ENCODE measurements at places on chromosomes 16 and 17.

GRCh38 chr16:15803618-15804017, 53.2 kb downstream of the MYH11 start:
- no peak for DNase-seq

DNA sequence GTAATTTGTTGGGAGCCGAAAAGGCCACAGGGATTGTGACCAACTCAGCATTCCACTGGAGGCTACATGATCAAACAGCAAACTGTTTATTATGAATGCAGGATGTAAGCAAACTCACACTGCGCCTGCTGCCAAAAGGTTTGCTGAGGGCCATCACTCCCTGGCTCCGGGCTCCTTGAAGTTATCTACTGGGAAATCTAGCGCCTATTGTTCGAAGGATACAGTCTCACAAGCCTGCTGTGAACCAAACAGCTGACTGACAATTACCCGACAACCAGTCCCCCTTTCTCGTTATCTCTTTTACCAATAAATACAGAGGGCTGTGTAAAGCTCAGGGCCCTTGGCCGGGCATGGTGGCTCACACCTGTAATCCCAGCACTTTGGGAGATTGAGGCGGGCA, 52.5 kb downstream of the BCL7C start:
- DNase-seq, result no peak

- DNase-seq, result no peak
Observed at GRCh38 chr16:30355144-30355953, at the start of gene CD2BP2. TSS of gene CD2BP2 (minus strand) at chr16:30355308. CDS start at chr16:30354681, 627 bp downstream.

DNA sequence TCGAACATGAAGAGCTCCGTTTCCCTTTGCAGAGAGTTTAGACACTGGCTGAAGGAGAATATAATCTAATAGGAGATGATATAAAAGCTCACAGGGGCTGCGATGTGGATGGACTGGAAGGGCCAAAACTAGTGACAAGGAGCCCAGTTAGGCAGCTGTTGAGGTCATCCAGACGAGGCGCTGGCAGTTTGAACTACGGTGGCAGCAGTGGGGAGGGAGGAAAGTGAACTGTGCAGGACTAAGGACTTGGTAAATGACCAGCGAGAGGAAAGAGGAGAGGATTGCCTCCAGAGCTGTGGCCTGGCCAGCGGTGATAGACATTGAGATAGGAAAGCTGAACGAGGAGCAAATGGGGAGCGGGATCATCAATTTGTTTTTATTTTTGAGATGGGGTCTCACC, 14.6 kb upstream of the YWHAE start:
- no peak for DNase-seq

DNA sequence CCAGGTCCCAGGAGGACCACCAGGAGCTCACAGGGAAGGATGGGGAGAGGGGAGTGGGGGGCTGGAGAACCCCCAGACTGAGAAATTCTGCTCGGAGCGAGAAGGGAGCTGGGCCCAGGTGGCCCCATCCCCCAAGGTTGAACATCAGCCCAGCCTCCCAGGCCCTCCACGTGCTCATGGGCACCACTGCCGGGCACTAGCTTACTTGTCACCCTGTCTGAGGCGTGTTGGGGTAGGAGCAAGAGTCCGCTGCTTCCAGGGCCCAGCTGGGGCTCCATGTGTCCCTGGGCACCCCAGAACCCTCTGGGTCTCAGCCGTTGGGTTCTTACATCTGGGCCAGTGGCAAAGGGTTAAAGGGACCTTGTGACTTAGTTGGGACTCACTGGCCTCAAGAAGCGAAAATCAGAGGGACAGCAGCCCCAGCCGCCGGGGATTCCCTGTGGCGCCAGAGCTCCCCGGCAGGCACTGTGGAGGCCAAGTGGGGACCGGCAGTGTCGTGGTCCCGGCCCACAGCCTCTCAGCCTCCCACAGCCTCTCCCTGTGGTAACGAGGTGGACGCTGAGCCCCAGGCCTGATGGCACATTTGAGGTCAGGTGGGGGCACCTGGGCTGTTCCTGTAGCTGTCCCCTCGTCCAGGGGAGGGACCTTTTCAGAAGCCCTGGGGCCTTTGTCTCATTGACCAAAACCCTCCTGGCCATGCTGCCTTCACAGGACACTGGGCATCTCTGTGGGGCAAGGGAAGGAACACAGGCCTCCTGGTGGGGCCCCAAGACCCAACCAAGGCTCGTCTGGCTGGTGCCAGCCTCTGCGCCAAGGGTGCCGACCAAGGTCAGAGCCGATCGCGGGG, 33.7 kb upstream of the CDH15 start:
- DNase-seq, result no peak

- no peak for DNase-seq
Observed at GRCh38 chr17:7781429-7781828, 52.6 kb upstream of the KDM6B start.

GRCh38 chr17:5825717-5826330, 241.5 kb upstream of the NLRP1 start:
- no peak for DNase-seq

DNA sequence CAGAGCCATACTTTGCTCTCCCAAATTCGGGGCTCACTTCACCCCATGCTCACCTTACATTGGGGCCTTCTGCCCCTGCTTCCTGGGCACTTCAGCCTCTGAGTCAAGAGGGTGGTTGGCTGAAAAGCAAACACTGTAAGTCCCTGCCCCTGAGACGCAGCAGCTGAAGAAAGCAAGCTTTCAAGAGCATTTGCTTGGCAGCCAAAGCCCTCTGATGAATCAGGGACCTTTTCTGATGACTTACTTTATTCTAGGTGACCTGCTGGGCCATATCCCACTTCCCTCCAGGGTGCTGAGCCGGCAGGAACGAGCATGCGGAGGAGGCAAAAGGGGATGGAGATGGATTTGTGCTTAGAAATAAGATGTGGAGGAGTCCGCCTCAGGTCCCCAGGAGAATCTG, 147.0 kb upstream of the TNRC6C start:
- DNase-seq, result no peak

GRCh38 chr16:86576591-86577313, 1.6 kb upstream of the FOXL1 start:
- no peak for DNase-seq

GRCh38 chr16:56825826-56826225, 39.2 kb upstream of the SLC12A3 start:
- no peak for DNase-seq

DNA sequence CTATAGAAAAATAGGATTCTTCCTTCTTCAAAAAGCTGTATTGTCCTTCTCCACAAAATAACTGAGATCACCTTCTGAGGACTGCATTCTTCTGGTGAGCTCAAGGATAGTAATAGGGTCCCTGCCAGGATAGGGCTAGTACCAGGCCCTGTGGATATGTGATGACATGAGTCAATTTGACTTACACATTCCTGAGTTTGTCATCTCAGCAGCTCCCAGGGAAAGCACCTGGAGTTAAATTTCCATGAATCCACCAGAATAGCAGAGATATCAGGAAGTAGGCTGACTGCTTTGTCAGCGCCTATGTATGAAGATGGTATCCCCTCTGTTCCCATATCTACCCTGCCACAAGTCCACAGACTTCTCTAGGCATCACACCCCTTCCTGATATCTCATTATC, 225.8 kb downstream of the PMP22 start:
- no peak for DNase-seq

- no peak for DNase-seq
Observed at GRCh38 chr17:58702045-58702476, 9.7 kb downstream of the RAD51C start.

DNA sequence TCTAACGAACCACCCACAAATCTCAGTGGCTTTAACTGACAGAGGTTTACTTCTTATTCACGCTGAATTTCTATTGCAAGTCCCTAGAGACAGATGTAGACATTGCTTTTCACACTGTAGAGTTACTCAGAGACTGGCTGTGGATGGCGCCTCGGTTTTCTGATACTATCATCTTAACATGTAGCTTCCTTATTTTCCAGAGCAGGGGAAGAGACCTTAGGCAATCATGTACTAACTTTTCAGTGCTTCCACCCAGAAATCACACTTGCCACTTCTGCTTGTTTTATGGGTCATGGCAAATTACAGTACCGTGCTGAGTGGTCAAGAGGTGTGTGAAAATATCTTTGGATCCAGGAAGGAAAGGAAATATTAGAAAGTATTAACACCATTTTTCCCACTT, 65.4 kb downstream of the MAF start:
- DNase-seq, result no peak

- DNase-seq, result no peak
Observed at GRCh38 chr17:50629902-50630301, 4.8 kb upstream of the ABCC3 start.

DNA sequence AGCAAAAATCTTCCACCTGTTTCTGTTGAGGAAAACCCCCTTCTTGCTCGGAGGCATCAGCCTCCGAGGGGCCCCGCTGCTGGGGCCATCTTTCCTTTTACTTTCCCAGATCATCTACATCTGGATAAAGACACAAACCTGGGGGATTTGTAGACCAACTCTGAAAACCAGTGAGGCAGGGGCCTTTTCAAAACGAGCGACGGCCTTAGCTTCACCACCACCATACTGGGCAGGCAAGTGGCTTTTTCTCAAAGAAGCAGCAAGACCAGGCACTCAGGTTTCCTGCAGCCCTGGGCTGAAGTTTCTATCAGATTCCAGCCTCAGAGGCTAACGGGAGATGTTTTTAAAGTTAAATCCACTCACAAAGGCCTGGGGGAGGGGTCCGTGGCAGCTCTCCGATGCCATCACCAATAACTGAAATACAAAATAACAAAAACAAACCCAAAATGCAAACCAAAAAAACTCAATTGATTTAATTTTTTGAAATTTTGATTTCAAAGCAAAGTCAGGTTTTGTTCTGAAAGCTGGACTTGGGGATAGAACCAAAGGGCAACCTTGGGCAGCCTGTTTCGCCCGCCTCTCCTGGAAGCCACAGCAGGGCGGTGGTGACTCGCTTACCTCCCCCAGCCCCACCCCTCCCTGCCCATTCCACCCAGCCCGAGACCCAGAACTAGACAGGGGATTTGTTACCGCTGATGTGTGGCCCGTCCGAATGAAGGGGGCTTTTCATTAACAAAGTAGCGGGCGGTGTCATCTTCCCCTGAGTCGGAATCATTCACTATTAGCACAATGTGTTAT, 55.8 kb downstream of the SALL1 start:
- no peak for DNase-seq

- DNase-seq, result no peak
Observed at GRCh38 chr16:82682767-82683166, 56.0 kb downstream of the CDH13 start.

DNA sequence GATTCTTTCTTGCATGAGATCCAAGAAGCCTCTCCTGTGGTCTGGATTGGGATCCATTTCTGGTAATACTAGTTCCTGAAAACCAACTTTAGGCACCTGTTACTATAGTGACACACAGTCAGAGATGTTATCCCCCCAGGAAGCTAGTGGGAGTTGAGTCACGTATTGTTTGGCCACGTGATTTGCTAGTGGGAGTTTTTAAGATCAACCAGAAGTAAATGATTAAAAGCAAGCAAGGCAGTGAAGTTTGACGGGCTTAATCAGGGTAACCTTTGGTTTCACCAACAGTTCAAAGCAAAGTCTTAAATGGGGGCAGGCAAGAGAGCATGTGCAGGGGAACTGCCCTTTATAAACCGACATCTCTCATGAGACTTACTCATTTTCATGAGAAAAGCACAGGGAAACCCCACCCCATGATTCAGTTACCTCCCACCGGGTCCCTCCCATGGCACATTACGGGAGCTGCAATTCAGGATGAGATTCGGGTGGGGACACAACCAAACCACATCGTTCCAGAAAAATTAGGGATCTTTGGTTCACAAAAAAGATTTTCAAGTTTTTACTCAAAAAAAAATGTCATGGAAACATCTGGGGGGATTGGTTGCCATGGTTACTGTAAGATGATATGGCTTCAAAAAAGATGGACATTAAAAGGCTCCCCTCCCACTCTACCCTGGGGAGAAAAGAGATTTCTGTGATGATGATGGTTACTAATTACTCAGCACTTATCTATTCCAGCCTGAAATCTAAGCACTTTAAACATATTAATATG, 483.1 kb upstream of the ERCC4 start:
- no peak for DNase-seq

GRCh38 chr17:68305142-68305541, 13.8 kb downstream of the ARSG start:
- no peak for DNase-seq

DNA sequence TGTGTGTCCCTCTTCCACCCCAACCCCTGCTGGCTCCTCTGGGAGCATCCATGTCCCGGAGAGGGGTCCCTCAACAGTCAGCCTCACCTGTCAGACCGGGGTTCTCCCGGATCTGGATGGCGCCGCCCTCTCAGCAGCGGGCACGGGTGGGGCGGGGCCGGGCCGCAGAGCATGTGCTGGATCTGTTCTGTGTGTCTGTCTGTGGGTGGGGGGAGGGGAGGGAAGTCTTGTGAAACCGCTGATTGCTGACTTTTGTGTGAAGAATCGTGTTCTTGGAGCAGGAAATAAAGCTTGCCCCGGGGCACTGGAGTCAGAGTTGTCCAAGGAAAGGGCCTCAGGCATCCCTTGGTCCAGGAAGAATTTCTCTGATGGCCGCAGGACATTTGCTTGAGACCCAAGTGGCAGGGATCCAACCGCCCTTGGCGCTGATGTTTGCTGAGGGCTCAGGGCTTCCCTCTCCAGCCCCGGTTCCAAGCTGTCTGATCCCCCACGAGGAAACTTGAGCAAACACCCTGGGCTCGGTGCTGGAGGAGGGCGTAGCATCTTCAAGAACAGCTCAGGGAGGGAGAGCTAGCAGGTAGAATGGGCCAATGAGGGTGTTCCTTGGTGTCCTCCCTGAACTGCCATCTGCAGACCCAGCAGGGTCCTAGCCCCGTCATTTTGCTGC, 4.5 kb downstream of the NXPH3 start:
- no peak for DNase-seq

DNA sequence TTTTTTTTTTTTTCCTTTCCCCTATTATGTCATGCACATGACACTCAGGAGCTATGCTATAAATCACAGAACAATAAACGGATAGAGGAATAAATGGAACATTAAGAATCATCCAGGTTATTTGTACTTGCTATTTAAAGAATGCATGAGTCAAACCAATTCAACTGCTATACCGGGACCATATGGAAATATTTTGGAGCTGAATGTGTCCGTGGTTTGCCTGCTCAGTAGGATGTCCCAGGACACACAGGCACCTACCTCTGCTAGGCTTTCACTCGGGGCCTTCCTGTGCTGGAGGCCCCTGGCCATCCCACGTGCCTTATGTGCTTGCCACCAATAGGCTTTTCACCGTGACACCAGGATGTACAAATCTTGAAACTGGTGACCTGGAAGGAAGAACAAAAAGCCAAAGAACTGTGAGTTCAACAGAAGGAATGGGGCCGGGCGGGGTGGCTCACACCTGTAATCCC, 15.3 kb upstream of the SEC14L1 start:
- DNase-seq, result no peak

Measured in cortex of kidney (tissue), 1 donor.